Cortex of kidney (tissue), 1 donor: ENCODE measurements at places on chromosomes 12 and 14.

DNA sequence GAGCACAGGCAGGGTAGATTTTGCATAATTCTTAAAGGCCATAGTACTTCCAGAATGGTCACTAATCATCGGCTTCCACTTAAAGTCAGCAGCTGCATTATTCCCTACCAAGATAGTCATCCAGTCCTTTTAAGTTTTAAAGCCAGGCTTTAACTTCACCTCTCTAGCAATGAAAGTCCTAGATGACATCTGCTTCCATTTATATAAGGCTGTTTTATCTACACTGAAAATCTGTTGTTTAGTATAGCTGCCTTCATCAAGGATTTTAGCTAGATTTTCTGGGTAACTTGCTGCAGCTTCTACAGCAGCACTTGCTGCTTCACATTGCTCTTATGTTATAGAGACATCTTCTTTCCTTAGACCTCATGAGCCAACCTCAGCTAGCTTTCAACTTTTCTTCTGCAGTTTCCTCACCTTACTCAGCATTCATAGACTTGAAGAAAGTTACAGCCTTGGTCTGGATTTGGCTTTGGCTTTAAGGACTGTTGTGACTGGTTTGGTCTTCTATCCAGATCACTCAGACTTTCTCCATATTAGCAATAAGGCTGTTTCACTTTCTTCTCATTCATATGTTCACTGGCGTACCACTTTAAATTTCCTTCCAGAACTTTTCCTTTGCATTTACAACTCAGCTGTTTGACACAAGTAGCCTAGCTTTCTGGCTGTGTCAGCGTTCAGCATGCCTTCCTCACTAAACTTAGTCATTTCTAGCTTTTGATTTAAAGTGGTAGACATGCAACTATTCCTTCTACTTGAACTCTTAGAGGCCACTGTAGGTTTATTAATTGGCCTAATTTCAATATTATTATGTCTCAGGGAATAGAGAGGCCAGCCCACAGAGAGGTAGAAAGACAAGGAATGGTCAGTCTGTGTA is 209.9 kb upstream of the GARIN2 start:
- no peak for DNase-seq

DNA sequence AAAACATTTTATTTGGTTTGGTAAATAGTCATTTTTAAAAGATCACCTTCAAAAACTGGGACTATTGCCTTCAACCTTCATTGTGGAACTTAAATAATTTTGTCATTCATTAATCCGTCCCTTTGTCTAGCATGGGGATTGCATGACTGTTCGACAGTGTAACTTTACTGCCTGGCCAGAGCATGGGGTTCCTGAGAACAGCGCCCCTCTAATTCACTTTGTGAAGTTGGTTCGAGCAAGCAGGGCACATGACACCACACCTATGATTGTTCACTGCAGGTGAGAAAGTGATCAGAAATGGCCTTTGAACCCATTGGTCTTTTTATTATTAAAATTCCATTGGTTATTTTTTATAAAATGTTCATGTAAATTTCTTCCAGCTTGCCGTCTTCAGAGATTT is 37.2 kb upstream of the MYF6 start:
- no peak for DNase-seq

- DNase-seq: no peak
Measured at GRCh38 chr14:69637503-69638031, 26.2 kb downstream of the SUSD6 start.

DNA sequence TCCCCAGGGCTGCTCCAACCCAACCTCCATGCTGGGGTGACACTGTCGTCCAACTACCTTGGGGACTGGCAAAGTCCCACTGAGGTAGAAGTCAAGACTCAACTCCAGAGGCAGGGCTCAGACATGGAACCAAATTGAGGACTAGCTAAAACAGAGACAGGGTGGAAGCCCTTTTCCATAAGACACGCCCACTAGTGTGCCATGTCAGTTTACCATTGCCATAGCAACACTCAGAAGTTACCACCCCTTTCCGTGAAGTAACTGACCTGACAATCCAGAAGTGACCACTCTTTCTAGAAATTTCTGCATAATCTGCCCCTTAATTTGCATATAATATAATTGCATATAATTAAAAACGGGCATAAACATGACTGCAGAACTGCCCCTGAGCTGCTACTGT is 409.6 kb downstream of the MED13L start:
- no peak for DNase-seq

- no peak for DNase-seq
Measured at GRCh38 chr12:89357297-89357730, 5.0 kb upstream of the DUSP6 start.

- no peak for DNase-seq
Measured at GRCh38 chr12:108616941-108617858, 16.5 kb downstream of the SELPLG start.

DNA sequence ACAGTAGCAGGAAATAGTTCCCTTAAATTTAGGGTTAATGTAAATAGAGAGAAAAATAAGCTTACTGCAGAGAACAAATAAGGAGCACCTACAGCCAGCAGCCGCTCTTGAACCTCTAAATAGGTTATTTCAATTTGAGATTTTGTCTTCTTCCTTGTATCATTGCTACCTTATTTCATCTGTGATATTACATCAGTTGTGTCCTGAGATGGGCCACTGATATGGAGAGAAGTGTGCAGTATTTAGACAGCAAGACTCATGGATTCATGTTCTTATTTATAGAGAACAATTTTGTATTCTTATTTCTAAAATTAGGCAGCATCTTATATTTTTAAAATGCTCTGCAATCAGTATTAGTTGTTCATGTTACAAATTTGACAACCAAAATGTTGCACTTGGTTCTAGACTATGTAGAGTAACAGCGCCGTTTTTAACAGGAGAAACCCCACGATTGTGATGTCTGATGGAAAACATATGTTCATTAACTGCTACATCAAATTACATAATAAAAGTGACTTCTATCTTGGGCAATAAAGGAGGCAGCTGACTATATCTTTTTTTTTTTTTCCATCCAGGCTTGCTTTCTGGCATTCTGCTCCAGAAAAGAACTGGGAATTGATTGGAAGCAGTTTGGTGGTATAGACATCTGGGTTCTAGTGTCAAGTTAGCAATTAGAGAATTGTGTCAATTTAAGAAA is 117.9 kb downstream of the CAND1 start:
- DNase-seq: no peak

DNA sequence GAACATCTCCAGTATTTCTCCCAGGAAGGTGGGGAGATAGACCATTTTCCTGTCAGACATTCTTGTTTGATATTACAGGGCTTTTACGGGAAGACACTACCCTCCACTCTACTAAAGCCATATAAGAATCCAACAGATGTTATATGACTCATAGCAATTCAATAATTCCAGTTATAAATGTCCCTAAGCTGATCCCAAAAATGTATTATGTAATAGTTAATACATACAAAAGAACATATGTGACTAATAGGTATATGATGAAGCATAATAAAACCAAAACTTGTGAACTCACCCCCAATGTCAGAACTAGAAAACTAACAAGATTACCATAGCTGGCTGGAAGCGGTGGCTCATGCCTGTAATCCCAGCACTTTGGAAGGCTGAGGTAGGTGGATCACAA is 84.2 kb downstream of the EFCAB11 start:
- DNase-seq: no peak

DNA sequence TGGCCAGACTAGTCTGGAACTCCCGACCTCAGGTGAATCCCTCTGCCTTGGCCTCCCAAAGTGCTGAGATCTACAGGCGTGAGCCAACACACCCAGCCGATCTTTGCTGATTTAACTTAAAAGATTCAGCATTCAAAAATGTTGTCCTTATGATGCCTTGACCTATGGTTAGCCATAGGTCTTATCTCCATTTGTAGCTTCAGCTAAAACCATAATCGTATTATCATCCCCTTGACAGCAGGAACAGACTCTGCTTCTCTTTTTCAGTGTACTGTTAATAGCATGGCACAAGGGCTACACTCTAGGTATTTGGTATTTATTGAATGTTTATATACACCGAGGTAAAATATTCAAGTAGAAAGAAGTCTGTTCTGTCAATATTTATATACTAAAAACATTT is 15.3 kb downstream of the CCDC62 start:
- no peak for DNase-seq

GRCh38 chr12:5898874-5899273 is 46.2 kb downstream of the ANO2 start:
- no peak for DNase-seq

- DNase-seq: no peak
Measured at GRCh38 chr14:91308337-91308736, 63.8 kb upstream of the GPR68 start.

- DNase-seq: no peak
Measured at GRCh38 chr12:76155157-76155670, 70.7 kb upstream of the NAP1L1 start.

GRCh38 chr14:72553161-72553560 is 340.7 kb downstream of the DPF3 start:
- DNase-seq: no peak

DNA sequence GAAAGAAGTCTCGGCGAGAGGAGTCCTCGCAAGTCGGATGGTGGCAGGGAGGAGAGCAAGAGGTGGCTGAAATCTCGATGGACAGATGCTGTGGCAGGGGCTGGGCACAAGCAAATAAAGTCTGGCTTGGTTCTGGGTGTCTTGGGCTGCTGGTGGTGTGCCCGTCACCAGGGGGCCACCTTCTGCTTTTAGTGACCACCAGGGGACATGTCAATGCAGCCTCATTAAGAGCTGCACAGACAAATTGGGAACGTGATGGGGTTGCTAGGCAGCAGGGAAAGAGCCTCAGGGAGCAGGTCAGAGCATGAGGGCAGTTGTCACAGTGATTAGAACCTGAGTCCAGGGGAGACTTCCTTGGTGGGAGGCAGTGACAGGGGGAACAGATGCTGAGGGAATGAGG is 44.0 kb downstream of the LRRC74A start:
- no peak for DNase-seq

DNA sequence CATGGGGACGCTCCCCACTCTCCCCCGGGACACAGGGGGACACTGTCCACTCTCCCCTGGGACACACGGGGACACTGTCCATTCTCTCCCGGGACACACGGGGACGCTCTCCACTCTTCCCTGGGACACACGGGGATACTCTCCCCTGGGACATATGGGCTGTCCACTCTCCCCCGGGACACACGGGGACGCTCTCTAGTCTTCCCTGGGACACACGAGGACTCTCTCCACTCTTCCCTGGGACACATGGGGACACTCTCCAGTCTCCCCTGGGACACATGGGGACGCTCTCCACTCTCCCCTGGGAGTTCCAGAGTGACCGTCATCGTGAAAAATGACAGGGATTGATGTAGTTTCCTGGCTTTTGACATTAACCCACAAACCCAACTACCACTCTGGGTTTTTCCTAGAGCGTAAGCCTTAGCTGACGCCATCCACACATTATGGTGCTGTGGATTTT is 3.0 kb upstream of the P2RX2 start:
- no peak for DNase-seq

DNA sequence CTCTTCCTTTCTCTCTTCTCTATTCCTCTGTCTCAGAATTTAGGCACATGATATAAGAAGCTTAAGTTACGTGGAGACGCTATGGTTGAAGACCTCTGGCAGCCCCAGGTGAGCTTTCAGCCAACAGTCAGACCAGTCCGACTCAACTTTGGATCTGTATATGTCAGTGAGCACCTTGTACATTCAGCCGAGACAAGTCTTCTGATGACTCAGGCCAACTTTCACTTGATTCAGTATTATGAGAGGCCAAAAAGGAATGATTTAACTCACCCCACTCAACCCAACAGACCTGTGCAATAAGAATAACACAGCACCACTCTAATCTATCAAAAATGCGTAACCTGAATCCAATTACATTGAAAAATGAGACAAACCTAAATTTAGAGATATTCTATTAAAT is 47.5 kb upstream of the FOXG1 start:
- no peak for DNase-seq

DNA sequence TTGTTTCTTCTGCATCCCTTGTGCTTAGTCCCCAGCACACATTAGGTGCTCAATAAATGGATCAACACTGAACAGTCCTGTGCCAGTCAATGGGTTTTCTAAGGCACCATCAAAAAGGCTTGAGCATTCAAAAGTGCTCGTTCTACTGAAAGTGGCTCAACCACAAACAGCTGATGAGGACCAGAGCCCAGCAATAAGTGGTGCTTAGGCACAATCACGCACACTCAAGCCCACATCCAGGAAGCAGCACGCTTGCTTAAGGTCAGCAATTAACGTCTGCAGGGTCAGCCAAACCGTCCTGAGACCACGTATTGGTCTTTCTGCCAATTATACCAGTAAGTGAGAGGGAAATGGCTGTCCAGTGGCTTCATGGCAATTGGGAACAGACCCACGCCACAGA is 56.5 kb downstream of the PRIMA1 start:
- no peak for DNase-seq

DNA sequence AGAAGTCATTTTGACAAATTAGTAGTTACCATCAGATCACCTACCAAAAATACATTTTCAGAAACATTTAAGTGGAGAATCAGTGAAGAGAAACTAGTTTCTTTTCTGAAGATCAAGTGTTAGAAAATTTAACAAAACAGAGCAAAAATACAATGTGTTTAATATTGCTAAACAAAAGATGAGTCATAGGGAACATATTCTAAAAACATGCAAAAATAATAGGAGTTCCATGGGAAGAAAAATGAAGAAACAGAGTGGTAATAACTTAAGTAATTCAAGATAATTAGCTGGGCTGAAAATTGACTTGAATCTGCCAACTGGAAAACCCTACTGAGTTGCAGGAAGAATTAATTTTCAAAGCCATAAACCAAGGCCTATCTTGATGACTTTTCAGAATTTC is 111.5 kb upstream of the KITLG start:
- DNase-seq: no peak

- DNase-seq: no peak
Measured at GRCh38 chr12:77861317-77861716, 30.6 kb downstream of the NAV3 start.

DNA sequence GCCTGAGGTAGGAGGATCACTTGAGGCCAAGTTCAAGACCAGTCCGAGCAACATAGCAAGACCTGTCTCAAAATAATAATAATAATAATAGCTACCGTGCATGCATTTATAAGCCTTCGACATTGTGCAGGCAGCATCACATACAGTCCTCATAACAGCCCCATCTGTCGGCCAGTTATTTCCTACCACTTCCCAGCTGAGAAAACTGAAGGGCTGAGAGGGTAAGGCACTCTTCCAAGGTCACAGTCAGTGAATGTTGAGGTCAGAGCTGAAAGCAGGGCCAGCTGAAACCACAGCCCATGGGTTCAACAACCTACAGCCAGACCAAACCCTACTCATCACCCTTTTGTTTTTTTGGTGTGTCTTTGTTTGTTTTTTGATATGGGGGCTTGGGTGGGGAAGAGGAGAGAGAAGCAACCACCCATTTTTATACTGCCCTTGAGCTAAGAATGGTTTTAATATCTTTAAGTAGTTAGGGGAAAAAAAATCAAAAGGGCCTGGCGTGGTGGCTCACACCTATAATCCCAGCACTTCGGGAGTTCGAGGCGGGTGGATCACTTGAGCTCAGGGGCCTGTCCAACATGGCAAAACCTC is 16.8 kb upstream of the ITPK1 start:
- no peak for DNase-seq

GRCh38 chr12:48422060-48422459 is 50.3 kb upstream of the ANP32D start:
- no peak for DNase-seq

GRCh38 chr12:87383680-87384079 is 645.5 kb downstream of the C12orf50 start:
- DNase-seq: no peak

GRCh38 chr12:46892034-46892705 is 66.4 kb upstream of the SLC38A4 start:
- no peak for DNase-seq

GRCh38 chr14:34098045-34098984 is 147.4 kb upstream of the EGLN3 start:
- no peak for DNase-seq
